ENCODE measurements at places on chromosomes 13 and 19.

GRCh38 chr13:66661336-66661735, 568.8 kb downstream of the PCDH9 start:
- DNase-seq: no peak

- no peak for DNase-seq
These were observed 1.5 kb downstream of the RGCC start for GRCh38 chr13:41458761-41459431.

- no peak for DNase-seq
These were observed 205.1 kb upstream of the STARD13 start for GRCh38 chr13:33490461-33491327.

DNA sequence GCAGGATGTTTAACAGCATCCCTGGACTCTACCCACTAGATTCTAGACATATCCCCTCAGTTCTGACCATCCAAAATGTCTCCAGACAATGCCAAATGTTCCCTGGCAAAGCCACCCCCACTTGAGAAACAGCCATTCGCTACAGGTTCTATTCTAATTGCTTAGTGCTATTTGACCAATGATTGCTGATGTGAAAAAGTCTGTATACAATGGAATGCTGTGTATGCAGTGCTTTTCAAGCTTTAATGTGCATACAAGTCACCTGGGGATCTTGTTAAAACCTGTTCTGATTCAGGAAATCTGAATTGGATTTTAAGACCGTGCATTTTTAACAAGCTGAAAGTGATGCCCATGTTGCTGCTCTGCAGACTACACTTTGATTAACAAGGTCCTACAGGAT, 331.8 kb upstream of the KLF12 start:
- no peak for DNase-seq

DNA sequence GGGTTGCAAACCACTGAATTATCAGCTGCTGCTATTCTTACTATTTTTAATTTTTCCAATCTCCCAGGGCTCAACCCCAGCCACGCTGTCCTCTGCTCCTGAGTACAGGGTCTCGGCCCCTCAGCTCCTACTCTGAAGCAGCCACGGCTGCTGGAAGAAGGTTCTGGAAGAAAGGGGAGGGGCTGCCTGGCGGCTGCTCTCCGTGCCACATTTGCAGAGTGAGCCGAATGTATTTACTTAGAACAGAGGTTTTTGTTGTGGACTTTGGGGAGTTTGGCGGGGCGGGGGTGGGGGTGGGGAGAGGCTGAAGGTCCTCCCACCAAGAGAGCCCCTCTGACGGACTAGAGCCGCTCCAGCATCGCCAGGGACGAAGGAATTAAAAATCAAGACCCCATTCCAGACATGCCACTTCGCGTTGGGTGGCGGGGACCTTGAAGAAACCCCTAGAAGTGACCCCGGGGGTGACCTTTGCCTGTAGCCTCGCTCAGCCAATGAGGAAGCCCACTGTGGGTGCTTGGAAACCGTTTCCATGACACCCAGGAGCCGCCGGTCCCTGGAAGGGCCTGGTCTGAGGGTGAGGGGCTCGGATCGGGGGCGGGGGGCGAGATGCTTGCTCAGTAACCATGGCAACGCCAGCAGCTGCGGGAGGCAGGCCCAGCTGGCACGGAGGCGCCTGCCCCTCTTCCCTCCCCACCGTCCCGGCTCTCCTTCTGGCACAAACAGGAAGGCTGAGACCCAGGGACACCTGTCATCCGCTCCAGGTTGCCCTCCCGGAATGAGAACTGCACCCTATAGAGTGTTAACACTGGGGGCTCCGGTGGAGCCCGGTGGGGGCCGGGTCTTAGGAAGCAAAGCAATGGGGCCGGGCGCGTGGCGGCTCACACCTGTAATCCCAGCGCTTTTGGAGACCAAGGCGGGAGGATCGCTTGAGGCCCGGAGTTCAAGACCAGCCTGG, 54.2 kb upstream of the PTPRS start:
- no peak for DNase-seq

DNA sequence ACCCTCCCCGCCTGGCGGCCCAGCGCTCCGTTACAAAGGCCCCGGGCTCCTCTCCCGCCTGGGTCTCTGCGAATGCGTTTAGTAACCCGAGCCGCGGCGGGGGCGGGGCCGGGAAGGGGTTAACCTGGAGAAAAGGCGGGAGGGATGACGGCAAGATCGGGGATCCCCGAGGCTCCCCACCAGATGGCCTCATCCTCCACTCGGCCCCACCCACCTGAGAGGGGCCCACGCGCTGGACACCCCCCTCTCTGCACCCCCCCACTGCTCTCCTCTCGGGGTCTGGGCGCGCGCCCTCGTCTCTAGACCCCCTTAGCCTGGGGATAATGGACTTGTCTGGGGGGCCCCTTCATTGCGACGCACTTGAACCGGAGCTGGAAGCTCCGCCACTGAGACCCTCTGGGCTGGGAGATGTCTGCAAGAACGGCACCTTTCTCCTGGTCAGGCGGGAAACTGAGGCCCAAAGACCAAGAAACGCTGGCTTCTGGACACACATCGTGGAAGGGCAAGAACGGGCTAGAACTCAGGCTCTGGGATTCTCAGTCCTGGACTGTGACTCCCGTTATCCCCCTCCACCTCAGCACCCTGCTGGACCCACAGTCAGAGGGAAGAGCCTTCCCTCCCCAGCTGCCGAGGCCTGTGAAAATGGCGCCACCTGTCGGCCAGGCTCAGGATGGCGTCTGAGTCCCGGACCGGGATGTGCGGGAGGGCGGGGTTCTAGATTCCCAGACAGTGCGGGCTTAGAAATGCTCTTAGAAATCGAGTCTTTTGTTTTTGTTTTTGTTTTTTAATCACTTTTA, 2.9 kb upstream of the LTBP4 start:
- DNase-seq: no peak

DNA sequence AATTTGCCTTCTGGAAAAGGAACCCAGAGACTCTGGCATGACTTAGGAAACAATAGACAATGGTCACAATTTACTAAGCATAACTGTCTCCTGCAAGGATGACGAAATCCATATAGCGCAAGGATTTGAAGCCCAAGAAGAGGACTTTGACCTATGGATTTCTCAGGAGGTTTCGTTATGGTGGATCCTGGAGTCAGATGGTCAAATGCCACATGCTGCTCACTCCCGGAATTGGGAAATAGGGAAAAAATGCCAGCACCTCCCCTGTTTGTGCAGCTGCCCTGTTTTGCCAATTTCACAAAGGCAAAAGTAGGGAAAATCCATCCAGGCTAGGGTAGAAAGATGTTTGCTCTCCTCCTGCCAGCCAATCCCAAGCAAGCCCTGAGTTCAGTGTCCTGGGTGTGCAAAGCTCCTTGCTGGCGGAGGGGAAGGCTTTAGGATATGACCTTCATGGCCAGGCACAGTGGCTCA, 23.4 kb downstream of the RDH8 start:
- DNase-seq: no peak

DNA sequence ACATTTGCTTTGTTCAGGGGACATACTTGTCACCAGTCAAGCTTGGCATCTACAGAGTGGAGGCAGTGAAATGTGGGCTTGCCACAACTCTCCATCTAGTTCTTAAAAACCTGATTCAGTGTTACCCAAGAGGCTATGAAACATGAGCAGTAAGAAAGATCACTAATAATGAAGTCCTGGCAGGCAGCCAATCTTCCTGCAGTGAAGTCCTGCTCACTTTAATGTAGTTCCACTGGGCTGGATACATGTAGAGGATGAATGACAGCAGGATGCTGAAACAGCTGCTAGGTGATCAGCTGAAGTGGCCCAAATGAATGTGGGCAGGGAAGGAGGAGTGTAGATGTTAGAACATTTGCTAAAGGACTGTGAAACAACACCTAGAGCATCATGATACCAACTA, 1213.1 kb downstream of the OLFM4 start:
- no peak for DNase-seq

DNA sequence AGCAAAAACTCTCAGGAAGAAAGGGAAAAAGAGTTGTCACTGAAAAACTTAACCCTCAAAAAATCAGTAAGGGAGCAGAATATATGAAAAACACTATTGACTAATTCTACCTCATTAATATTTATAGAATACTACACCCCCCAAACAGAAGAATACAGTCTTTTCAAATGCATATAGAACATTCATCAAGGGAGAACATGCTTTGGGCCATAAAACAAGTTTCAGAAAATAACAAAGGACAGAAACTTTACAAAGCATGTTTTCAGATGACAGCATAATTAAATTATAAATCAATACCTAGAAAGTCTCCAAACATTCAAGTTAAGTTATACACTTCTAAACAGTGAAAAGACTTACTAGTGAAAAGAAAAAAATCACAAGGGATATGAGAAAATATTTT, 30.5 kb downstream of the SOHLH2 start:
- no peak for DNase-seq
